Cortex of kidney (tissue), 1 donor: ENCODE measurements at places on chromosomes 1 and 21.

DNA sequence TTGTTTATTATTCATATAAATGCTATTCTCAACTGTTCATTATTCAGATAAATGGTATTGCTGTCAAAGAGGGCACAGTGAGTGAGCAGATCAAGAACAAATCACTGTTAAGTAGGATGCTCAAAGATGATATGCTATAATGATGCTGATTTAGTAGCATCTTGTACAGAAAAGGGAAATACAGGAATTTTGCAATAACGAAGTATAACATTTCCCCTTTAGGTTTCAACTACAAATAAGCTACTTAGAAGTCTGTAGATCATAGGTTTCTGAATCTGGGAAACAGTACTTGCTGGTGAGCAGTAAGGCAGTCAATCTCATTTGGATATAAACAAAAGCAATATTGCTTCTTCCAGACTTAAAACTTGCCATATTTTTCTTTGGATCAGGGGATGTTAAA is 27.3 kb upstream of the RCOR3 start:
- DNase-seq: no peak

DNA sequence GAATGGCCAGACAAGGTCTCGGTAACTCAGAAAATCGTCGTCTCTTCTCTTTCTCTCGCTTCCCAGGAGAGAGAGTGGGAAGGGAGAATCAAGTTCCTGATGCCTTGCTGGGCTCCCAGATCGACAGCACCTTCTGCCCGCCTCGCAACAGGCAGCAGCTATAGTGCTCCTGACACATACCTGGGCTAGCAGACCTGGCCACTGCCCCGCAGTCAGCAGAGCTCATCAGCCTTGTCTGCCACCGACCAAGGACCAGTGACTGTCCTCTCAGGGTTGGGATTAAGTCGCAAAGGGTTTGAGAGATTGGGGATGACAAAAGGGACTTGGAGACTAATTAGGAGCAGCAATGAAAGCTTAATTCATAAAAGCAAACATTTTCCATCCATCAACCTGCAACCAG is 4.1 kb downstream of the RUNX3 start:
- DNase-seq: no peak

DNA sequence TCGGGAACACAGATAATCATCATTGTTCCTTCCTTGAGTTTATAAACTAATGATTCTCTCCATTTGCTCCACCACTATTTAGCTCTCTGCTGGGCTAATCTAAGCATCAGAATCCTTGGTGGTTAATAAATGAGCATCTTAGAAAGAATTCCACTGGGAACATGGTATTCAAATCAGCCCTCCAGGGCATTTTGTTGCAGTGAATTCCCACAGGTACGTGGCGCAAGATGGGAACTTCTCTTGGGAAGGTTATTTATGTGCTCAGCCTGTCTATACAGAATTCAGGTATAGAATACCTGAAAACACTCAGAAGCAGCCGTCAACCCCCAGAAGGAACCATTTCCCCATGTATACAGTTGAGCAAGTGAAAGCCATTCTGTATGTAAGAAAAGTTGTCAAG is 131.5 kb downstream of the NTNG1 start:
- no peak for DNase-seq

GRCh38 chr1:108645564-108646184 is 15.2 kb downstream of the HENMT1 start:
- no peak for DNase-seq

- DNase-seq: no peak
Observed at GRCh38 chr1:221188458-221188857, 309.2 kb downstream of the HLX start.

DNA sequence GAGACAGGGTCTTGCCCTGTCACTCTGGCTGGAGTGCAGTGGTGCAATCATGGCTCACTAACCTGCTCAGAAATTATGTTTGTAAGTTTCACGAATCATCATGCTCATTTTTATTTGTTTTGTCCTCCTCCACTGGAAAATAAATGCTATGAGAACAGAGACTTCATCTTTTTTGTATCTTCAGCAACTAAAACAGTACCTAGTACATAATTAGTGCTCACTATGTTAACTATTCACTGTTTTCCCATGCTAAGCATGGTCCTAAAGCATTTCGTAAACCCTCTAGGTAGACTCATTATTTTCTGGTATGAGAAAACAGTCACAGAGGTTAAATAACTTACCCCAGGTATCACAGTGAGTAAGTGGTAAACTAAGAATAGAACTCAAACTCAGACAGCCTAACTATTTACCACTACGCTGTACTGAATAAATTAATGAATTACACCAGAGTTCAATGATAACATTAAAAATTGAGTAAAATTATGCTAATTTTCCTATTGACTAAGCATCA is 118.4 kb downstream of the RERE start:
- no peak for DNase-seq

DNA sequence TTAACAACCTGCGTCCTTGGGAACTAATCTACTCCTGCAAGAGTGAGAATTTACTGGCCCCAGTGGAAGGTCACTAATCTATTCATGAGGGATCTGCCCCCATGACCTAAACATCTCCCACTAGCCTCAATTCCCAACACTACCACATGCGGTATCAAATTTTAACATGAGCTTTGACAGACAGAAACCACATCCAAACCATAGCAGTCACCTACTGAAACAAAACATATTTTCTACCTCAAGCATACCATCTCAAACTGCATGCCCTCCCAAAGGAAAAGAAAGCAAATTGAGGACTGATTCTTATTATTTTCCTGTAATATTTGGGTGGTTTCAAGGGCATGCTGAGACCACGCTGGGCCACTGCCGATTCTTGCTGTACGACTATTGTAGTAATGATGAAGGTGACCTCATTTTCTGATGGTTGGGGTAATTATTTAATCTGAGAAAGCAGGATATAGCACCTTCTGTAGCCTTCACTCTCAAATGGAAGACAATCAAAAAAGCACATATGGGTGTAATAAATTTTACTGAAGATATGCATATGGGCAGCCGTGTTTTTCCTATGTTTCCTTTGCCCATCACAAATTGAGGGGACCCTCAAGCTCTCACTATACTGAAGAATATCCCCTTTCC is 13.2 kb upstream of the GBP5 start:
- DNase-seq: no peak

DNA sequence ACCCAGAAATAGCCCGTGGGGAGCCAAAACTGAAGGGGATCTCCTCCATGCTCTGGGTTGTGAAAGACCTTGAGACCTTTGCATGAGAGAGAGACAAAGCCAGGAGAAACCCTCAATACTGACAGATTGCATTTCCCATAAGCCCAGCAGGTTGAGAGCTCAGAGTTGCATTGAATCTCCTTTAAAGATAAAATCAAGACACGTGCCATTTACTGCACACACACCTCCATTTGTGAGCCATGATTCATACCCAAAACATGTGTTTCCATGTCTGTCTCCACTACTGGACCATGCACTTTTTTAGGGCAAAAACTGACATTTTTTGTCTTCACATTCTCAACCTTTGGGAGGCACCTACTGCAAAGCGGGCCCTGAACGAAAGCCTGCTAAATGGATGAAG is 144.0 kb upstream of the NRIP1 start:
- DNase-seq: no peak

DNA sequence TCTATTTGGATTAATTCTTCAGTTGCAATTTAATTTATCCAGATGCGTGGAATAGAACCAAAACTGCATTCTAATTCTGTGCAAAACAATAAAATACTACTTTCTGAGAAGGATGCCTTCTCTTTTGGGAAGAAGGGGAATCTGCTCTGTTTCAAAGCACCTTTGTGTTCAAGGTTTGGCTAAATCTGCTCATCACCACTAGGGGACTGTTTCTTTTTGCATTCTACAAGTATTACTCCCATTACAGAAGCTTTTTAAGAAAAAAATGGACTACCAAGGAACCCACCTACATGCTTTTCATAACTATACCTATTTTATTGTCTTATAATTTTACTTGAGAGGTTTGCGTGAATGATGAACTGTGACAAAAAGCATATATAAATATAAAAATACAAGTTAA is 18.2 kb downstream of the MRPS6 start:
- DNase-seq: no peak

- no peak for DNase-seq
Observed at GRCh38 chr21:25733859-25734653, 648 bp downstream of the ATP5PF start.

DNA sequence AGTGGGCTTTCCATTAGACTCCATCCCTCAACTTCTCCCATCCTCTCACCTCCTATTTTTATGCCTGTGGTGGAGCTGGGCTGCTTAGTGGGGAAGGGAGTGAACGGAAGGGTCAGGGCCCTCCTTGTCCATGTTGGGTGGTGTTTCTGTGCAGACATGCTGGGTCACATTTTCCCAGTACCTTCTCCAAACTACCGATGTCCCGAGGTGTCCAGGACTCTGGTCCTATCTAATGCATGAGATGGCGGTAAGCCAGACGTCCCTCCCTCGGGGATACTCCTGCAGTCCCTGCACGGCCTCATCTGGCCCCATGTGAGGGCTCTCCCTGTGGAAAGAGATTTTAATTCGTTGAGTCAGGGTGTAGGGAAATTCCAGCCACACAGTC is 61.0 kb downstream of the OBSCN start:
- DNase-seq: no peak

DNA sequence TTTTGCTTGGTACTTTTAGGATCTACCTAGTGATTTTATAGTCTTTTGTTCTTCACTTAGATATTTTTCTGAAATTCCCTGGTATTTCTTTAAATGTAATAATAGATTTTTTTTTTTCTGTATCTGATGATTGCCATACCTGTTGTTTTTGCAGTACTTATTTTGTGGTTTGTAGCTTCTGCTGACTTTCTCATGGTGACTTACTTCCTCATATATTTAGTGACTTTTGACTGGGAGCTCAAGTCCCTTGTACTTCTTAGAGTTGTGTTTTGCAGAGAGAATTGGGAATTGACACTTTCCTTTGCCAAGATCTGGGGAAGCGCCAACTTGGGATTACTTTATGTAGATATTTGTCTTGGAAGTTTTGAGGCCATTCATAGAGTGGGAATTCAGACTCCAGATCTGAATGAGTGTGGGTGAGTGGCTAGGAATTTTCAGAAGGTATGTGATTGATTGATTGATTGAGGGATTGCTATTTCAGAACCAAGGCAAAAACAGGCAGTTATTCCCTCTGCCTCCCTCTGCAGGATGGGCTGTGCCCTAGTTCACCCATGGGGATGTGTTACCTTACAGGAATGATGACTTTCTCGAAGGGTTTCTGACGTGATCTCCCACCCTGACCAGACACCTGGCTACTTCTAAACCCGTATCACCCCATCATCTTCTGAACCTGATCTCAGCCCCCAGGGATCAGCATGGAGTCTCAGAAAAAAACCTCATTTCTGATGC is 219.5 kb downstream of the URB2 start:
- no peak for DNase-seq

DNA sequence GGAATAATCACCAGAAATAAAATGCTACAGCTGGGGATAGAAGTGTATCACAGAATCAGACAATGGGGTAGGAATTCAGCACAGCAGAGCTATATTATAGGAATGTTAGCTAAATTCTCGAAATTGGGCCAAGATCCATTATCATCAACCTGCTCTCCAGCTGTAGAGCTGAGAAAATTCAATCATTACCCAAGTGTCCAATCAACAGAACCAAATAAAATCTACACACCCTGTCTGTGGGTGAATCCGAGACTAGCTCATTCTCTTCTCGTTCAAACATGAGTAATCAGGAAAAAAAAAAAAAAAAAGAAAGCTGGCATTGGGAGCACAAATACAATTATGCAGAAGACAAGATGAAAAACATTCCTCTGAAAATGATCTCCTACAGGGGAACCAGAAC is 119.2 kb downstream of the CDC7 start:
- DNase-seq: no peak
